Pulmonary artery endothelial cell (primary cell): ENCODE measurements at places on chromosomes 2 and 18. TPM values are rescaled to one million over a fixed set of nuclear protein-coding genes. Genes with fewer than 3 reads are reported as not detected.

DNA sequence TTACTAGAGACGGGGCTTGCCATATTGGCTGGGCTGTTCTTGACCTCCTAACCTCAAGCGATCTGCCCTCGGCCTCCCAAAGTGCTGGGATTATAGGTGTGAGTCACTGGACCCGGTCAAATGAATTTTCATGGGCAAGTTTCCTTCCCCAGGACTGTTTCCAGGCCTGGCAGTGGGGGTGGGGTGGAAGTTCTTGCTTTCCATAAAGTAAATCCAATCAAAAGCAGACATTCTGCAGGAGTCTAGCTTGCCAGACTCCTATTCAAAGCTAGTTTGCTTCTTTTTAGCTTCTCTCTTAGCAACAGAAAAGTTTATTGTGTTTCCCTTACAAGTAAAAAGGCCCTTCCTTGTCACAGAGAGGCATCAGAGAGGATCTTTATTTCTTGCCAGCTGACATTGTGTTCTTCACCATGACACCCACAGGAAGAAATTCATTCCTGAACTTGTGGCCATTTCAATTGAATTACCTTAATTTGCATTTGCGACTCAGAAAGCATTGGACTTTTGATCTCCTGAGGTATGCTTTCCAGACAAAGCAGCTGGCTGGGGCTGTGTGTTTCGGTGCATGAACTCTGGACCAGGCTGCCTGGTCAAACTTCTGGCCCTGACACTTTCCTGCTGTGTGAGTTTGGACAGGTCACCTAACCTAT lies 37.9 kb downstream of the LYPD1 start:
- no peak for DNase-seq

GRCh38 chr18:35172451-35173035 lies 68.3 kb upstream of the ZNF397 start:
- no peak for DNase-seq

- DNase-seq: no peak
Observed at GRCh38 chr18:55811925-55812324, 223.9 kb upstream of the TCF4 start.

DNA sequence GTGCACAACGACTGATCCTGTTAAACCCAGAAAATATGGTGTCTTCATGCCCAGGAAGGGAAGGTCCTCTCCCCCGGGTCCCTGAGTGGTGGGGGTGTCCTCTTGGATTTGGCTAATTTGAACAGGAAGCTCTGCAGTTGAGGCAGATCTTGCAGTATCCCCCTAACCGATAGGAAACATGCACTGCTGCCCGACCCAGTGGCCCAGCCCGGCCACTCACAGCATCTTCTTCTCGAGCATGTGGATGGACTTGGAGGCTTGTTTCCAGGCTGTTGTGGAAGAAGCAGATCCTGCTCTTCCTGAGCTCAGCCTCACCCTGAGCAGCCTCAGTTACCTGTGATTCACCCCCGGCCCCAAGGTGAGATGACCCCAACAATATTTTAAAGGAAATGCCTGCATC lies 46.4 kb upstream of the ASB1 start:
- DNase-seq: no peak

- no peak for DNase-seq
Observed at GRCh38 chr18:58455314-58456188, 173.3 kb downstream of the ALPK2 start.

GRCh38 chr2:108945969-108946368 lies 43.1 kb downstream of the EDAR start:
- no peak for DNase-seq

- DNase-seq: no peak
Observed at GRCh38 chr2:29323961-29324360, 208.7 kb downstream of the CLIP4 start.

DNA sequence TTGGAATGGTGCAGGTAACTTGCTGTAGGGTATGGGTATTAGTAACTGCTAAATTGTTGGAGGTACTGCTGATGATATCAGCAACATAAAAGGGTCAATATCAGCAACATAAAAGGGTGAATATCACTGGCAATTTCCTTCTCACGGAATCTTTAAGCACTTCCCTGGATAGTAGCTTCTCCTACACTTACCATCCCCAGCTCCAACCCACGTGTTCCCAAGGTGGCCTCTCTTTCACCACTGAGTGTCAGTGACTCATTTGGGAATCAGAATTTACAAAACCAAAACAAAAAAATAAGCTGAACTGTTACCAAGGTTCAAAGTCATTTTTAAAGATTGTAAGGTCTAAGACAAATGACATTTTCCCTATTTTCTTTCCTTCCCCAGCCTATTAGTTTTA lies 70.8 kb downstream of the LRP2 start:
- no peak for DNase-seq

DNA sequence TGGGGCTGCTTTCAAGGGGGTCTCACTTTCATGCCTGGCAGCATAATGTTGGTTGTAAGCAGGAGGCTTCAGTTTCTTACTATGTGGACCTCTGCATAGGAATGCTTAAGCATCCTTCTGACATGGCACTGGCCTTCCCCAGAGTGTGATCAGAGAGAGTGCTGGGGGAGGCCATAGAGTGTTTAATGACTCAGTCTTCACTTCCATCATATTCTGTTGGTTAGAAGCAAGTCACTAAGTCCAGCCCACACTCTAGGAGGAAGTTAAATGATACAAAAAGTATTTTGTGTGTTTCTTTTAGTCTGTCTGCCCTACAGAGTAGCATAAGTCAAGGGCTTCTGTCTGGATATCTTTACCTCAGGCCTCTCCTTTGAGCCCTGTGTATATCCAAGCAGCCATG lies 64.9 kb downstream of the GALNT1 start:
- no peak for DNase-seq

DNA sequence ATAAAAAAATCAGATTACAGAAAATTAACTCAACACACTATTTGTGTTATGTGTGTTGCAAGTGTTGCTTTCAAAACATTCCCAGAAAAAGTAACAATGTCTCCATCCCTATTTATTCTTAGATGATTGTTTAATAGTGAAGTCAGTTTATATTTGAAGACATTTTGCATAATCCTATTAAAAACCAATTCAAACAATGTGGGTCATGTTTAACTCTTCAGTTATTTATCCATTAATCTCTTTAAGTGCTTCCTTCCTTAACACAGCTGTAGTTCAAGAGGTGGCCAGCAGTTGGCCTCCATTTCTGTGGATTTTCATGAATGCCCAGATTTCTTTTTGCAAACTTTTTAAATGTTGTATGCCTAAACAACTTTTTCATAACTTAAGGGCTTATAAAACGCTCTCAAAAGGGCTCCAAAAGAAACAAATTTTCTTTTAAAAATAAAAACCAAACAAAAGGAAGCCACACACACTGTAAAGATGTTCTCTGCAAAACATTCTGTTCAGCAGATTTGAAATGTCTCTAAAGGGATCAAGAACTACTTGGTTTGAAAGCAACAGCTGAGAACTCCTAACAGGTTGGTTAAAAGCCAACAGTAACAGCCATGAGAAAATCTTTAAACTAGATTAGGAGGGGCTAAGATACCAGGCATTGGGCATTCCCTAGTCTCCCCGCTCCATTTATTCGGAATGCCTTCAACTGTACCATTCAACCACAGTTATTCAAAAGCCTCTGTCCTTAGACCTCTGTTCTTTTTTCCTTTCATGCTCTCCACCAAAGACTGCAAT lies 71.5 kb downstream of the THADA start:
- no peak for DNase-seq

GRCh38 chr2:70087702-70088597 lies 673 bp downstream of the PCBP1 start:
- no peak for DNase-seq

DNA sequence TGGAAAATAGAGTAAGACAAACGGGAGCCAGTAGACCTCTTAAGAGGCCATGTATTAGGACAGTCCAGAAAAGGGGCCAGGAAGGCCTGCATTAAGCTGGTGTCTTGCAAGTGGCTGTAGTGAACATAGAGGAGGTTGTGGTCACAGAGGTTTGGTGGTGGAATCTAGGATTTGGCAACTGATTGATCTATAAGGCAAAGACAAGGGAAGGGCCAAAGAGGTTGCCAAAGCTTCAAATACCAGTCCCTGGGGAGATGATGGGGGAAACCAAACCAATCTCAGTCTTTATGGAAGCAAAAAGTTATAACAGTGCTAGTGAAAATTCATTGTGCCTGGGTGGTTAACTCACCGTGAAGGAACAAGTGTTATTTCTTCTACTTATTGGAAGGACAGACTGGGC lies 28.7 kb upstream of the RTN4 start:
- no peak for DNase-seq

- no peak for DNase-seq
Observed at GRCh38 chr2:43078781-43079755, 147.3 kb downstream of the ZFP36L2 start.

GRCh38 chr2:233501198-233502076 lies 65.1 kb downstream of the USP40 start:
- DNase-seq: no peak

Gene ALPP
- not detected in 2 replicates for total RNA-seq

Gene IL1R2
- 0.13 TPM in 1 of 2 replicates, not detected in the other for total RNA-seq

Gene OSR1
- total RNA-seq: not detected in 2 replicates

Gene DNER
- 0.07 TPM in 2 replicates for total RNA-seq

Gene SNRNP27
- total RNA-seq: 25.5 and 42.0 TPM in 2 replicates

Gene SMYD5
- total RNA-seq: 15.0 and 19.8 TPM in 2 replicates

Gene MOGAT1
- not detected in 2 replicates for total RNA-seq

Gene HOXD12
- not detected in 2 replicates for total RNA-seq

Gene NYAP2
- not detected in 2 replicates for total RNA-seq

Gene REG1B
- not detected in 2 replicates for total RNA-seq
